ENCODE measurements at places on chromosomes 3 and 15.

DNA sequence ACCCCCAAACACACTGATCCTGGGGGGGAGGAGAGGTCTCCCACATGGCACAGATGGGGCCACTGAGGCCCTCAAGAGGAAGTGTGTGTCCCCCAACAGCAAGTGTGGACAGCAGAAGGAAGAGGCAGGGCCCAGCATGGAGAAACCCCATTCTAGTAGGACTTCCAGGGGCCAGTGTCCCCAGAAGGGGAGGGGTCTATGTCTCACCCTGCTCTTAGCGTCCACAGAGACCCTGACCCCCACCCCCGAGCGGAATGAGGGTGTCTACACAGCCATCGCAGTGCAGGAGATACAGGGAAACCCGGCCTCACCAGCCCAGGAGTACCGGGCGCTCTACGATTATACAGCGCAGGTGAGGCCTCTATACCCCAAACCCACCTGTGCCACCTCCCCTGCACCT is 35.3 kb downstream of the TSPAN3 start:
- no peak for DNase-seq

DNA sequence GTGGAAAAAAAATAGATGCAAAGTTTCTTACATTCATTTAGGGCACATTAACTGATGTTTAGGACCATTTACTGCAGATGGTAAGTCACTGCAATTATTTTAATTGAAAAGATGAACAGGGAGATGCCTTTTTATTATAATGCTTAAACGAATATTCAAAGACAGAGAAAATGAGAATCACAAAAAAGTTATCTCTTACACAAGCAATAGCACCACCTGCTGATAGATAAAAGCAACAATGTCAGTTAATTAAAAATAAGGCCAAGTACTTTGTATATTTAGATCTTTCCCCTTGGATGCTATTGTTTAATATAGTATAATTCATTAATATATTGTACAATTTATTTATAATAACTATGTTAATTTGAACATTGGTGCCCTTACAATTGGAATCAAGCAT is 55.9 kb downstream of the IFT80 start:
- peak; percentile 41 for DNase-seq

DNA sequence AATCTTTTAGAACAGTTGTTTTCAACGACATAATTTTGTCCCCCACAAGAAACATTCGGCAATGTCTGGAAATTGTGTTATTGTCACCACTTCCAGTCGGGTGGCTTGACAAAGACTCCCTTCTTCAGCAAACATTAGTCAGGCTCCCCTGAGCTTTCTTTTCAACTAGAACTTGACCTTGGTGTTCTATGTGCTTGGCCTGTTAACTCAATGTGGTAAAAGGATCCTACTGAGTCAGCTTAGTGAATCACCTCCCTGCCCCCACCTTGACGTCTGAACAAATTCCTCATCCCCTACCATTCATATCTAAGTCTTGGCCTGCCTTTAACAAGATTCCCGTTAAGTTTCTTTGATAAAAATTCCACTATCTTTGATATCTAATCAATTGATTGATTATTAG is 465.0 kb upstream of the ROBO1 start:
- peak; percentile 82 for DNase-seq

GRCh38 chr3:107404727-107405469 is 27.7 kb downstream of the CCDC54 start:
- DNase-seq = peak; percentile 4

- no peak for DNase-seq
These were observed 21.6 kb downstream of the ANAPC13 start for GRCh38 chr3:134464064-134464688.

DNA sequence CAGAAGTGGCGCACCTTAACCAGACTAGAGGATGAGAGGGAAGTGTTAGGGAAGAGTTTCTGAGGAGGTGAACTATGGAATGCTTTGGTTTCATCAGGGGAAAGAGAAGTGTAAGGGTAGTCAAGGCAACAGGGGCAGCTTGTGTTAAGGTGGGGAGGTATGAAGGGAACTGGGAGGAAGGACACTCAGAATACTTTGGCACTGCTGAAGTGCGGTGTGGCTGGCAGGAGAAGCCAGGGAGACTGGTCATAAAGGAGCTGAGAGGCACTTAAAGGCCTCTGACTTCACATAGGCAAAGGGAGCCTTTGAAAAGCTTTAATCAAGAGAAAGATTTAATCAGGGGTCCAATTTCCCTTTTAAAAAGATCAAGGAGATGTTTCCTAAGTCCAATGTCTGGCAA is 129.0 kb downstream of the ERC2 start:
- no peak for DNase-seq

- peak; percentile 19 for DNase-seq
These were observed 57.8 kb downstream of the MAP3K13 start for GRCh38 chr3:185420762-185421161.

GRCh38 chr15:58398071-58398470 is 33.7 kb upstream of the LIPC start:
- DNase-seq = no peak

- DNase-seq = no peak
These were observed 113.6 kb upstream of the SNTN start for GRCh38 chr3:63538919-63539318.

DNA sequence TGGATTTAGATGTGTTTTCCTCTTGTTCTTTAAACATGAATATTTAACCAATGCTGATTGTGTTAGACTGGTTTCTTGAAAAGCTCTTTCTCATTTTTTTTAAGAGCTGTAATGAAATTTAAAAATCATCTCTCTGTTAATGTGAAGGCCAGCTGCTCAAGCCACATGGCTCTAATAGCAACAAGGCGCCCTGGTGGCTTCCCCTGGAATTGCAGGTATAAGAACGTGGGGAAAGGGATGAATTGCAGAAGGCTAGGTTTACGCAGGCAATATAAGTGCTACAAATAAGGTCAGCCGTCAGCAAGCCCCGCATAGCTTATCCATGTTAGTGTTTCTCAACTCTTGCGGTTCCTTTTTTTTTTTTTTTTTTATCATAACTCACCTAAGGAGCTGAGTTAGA is 108.5 kb downstream of the SAMMSON start:
- DNase-seq = peak; percentile 41

DNA sequence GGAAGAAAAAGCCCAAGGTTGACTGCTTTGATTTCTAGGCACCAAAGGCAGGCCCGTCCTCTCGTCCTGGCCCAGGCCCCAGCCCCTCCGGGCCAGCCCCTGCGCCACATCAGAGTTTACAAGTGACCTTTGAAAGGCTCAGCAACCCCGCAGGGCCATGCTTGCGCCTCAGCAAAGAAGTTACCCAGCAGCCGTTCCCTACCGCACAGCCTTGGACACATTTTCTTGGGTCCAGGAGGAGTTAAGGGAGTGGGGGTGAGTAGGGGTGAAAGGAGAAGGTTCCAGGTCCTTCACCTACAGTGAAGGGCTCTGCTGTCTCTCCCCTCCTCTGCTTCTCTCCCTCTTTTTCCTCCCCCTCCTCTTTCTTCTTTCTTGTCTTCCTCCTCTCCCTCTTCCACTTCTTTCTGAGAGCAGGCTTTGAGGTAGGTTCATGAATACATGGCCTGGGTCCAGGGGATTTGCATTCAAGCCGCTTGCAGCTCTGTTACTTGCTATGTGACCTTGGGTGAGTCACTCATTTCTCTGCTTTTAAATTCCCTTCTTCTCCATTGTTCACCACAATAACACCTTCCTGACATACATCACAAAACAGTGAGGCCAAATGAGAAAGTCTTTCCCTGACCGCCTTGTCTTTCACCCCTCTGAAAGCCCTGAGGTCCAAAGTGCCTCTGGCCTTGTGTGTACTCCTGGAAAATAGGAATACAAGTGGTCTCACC is 223.3 kb upstream of the TPRG1 start:
- peak; percentile 54 for DNase-seq

DNA sequence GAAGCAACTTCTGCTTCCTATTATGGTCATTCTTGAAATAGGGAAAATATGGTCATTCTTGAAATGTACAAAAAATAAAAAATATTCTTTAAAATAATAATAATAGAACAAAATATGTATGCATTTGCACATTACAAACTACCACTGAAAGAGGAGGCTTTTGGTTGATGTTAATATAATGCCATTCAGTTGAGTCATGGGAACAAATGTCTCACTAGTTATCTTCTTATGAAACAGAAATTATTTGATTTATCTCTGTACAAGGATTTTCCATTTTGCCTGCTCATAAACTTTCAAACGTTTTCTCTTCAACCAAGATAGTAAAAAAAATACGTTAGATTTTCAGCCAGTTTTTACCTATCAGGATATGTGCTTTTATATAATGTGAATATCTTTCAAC is 1662.7 kb downstream of the OTOL1 start:
- no peak for DNase-seq

DNA sequence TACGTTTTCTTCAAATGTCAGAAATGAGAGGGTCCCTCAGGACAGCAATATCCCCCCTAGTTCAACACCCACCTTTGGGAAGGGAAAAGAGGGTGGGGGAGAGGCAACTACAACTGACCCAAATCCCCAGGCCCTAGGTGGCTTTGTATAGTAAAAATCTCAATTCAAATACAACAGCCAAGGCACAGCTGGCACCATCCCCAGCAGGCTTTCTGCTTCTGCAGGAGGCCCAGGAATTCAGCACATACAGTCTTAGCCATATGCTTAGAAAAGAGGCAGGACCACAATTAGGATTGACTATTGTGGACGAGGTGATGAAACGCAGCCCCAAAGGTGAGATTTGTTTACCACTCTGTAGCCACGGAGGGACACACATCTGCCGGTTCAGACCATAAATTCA is 15.8 kb downstream of the NR2E3 start:
- DNase-seq = no peak

GRCh38 chr3:46360907-46361306 is 7.0 kb downstream of the CCR2 start:
- DNase-seq = no peak

DNA sequence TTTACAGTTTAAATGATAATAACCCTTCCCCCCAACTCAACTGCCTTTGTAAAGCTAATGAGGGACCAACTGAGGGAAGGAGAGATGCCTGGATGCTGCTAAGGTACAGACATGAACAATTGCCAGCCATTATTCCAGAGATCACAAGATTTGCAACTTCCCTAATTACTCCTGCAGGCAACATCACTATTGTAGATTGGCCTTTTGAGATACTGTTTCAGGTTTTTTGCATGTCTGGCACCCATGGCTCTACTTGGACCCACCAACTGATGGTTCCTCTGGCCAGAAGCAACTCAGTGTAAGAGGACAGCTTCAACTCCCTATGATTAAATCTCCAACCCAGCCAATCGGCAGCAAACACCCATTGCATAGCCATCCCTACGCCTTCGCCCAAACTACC is 478.7 kb downstream of the FHIT start:
- no peak for DNase-seq

GRCh38 chr15:47399100-47399499 is 318.2 kb upstream of the SEMA6D start:
- no peak for DNase-seq

- DNase-seq = peak; percentile 15
These were observed at the start of gene TMEM266 for GRCh38 chr15:76059320-76060117. TMEM266 (plus strand) TSS chr15:76059985; CDS start chr15:76134264, 74,279 bp downstream.

- no peak for DNase-seq
These were observed 1003.9 kb upstream of the EPHA6 start for GRCh38 chr3:95810462-95810861.

DNA sequence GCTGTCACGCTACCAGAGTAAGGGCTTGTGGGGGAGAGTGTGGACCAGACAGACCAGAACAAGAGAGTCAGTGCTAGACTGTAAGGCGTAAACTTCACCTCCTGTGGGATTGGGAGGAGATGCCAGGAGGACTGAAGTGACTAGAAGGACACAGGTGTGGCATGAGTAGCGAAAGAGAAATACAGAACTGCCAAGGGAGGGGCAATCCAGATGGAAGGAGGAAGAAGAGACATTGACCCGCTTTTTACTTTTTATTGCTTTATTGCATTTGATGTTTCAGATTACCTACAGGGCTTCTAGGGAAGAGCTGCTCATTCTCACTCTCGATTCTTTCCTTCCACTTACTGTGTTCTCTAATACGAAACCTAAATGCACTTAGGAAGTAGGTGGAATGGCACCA is 2.1 kb downstream of the POGLUT1 start:
- DNase-seq = no peak

DNA sequence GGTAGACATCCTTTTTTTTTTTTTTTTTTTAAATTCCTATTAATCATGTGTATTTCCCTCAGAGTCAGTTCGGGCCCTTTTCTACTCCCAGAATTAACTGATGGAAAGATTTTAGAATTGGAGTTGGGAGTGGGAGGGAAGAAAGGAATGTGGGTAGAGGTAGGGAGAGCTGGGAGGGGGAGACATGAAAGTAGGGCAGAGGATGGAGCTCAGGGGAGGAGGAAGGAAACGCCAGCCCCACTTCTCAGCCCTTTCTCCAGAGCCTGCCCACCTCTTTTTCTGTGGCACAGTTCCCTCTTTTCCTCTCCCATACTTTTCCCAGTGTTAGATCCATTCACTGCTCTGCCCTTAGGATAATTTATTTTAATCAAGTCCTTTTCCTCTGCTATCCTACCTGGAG is 129.4 kb downstream of the VPS8 start:
- DNase-seq = no peak

GRCh38 chr3:18572809-18573208 is 147.7 kb upstream of the SATB1 start:
- DNase-seq = no peak

DNA sequence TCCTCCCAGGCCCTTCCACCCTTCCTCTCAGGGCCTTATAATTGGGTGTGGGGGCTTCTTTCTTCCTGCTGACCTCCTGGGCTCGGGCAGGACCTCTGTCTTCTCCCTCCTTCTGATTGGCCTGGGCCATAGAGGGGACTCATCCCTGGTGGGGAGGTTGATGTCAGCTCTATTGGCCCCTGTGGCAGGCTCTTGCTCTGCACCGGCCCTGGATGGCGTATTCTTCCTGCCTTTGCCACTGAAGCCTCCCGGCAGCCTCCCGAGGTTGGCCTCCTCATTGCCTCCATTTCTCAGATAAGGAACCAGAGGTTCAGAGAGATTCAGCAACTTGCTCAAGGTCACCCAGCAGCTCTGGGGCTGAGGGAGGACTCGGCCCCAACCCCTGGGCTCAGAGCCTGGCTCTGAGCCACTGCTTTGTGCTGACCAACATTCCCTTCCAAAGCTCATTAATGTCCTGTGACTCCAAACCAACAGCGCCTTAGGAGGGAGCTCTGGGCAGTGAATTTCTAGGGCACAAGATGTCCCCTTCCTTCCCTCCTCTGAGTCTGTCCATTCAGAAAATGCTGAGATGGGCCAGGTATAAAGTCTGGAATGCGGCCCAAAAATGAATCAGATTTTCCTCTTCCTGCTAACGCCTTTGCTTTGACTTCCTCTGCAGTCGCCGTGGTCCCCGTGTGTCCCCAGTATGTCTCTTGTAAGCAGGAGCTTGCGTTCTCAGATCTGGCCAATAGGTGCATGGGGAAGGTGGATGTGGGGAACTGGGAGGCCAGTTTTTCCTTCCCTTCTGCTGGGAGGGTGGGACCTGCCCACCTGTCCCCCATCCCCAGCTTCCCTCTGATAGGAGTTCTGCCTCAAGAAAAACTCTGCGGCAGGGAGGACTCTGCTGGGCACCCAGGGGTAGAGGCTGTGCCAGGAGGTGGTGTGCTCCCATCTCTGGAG is 74.2 kb downstream of the HMCES start:
- DNase-seq = no peak

GRCh38 chr15:95226835-95227234 is 995.5 kb downstream of the MCTP2 start:
- DNase-seq = no peak
